ENCODE measurements at places on chromosomes 3 and 15.

DNA sequence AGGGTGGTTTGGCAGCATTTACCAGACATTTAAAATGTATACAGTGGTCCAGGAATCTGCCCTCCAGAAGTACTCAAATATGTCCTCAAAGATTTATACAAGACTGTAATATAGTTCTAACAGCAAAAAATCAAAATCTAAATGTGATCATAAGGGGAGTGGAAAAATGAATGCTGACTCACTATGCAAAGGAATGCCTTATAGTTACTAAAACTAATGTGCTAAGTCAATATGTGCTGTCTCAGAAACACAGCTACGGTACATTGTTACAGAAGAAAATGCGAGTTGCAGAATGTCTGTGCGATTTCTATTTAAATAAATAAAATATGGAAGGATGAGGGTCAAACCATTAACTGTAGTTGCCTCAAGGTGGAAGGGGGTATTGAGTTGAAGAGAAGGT, 230.1 kb upstream of the UBE2E1 start:
- no peak for DNase-seq

GRCh38 chr3:197025736-197026480, 3.7 kb downstream of the MELTF start:
- DNase-seq = no peak

DNA sequence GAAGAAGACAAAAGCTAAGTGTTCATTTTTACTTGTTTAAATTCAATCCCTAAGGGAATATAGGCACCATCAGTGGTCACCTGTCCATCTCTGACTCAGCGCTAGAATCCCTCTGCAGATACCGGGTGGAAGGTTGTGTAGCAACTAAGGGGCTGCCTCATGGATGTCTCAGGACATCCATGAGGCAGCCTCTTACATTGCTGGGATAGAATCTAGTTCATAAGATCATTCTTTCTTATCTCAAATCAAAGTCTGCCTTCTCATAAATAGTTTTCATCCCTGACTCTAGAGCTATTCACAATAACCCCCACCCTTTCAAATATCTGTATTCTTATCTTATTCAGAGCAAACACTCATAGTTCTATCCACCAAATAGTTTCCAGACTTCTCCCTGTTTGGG, 38.1 kb downstream of the HSPBAP1 start:
- DNase-seq = no peak

- no peak for DNase-seq
Observed at GRCh38 chr3:132189601-132190000, 127.6 kb upstream of the ACP3 start.

DNA sequence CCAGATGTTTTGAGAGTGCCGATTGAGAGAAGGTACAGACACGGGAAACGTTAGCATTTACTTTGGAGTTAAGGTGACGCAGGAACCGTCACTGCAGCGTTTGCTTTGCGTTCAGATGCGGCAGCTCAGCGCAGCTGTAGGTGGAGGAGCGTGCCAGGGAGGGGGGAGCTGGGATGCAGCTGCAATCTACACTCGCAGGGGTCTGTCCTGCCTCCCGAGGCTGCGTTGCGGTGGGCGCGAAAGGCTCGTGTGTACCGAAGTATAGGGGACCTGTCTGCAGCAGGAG, 425 bp upstream of the FYTTD1 start:
- no peak for DNase-seq

DNA sequence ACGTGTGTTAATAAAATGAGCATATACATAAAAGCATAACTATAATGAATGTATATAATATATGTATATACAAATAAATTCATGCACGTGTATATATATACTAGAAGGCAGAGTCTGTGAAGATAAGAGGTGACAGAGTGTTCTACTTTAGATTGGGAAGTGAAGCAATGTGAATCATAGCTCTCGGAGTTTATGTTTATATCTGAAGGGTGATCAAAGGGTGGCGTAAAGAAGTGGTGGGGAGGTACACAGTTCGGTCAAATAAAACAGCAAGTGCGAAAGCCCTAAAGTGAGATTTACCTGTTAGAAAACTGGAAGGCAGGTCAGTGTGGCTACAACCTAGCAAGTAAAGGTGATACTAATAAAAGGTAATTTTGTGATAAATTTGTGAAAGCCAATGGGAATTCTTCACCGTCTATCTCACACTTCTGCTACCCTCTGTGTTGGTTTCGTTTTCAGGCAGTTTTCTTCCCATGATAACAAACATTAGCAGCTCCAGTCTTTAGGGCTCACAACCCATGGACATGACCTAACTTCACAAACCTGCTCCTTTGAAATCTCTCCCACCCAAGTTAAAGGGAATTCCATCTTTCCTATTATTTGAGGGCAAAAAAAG, 46.7 kb upstream of the BCHE start:
- no peak for DNase-seq

DNA sequence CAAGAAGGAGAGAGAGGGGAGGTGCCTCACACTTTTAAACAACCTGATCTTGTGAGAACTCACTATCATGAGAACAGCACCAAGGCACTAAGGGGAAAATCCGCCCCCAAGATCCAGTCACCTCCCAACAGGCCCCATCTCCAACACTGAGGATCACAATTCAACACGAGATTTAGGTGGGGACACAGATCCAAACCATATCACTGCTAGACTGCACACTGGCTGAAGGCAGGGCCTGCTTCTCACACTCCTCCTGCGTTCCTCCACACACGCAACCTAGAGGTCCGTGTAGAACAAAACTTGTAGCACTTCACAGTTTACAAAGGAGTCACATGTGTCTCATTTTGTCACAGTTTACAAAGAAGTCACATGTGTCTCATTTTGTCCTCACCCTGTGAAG, 97.8 kb downstream of the DAPK2 start:
- DNase-seq = no peak

DNA sequence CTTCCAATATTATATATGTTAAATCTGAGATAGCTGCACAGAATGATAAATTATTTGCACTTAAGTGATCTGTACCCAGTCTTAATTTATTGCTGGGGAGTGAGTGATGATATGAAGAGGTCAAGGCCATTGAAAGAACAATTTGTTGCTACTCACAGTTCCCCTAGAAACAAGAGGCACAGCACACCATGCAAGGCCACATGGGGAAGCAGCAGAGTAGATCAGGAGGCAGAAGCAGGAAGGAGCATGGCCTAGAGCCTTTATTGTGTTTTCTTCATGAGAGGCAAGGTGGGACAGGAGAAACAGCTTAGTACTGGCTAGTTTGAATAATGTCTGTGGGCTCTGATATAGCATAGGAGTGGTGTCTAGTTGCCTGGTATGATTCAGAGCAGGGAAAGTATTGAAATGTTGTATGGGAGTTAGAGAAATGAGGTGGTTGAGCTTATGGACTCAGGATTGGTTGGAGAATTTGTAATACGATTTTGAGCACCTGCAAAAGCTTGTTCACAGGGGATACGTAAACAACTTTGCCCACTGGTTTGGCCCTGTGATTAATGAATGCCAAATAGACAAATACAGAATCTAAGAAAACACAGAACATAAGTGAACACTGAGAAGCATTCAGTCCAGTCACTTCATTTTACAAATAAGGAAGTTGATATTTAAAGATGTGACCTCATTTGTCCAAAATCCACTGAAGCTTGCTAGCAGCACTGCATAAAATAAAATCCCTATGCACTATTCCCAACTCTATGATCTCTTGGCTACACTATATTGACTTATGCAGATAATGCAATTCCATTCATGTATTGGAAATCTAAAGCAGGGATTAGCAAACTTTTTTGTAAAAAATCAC, 71.7 kb downstream of the TMCO5A start:
- DNase-seq = no peak

- DNase-seq = no peak
Observed at GRCh38 chr3:152149832-152150231, 118.9 kb upstream of the MBNL1 start.

DNA sequence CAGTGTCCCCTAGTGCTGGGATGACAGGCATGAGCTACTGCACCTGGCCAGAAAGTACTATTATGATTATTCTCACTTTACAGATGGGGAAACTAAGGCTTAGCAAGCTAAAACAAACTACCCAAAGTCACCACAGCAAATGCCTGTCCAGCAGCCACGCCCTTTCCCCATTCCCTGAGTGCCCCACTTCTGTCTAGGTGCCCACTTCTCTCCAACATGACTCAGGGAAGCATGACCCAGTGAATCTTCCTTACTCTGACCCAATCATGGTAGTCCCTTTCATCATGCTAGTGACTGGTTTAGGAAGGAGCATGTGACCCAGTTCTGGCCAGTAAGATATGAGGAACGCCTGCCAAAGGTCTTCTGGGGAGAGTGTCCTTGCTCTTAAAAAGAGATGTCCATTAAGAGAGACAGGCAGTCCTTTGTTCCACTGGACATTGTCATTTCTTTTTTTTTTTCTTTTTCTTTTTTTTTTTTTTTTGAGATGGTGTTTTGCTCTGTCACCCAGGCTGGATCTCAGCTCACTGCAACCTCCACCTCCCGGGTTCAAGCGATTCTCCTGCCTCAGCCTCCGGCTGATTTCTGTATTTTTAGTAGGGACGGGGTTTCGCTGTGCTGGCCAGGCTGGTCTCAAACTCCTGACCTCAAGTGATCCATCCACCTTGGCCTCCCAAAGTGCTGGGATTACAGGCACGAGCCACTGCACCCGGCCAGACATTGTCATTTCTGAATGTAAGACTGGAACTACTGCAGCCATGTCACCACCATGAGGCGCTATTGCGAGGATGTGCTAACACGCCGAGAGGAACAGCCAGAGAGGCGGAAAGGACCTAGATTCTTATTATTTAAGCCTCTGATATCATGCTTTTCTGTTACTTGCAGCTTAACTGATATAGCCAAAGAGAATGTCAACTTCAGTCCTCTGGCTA, 19.8 kb downstream of the MEGF11 start:
- DNase-seq = no peak

DNA sequence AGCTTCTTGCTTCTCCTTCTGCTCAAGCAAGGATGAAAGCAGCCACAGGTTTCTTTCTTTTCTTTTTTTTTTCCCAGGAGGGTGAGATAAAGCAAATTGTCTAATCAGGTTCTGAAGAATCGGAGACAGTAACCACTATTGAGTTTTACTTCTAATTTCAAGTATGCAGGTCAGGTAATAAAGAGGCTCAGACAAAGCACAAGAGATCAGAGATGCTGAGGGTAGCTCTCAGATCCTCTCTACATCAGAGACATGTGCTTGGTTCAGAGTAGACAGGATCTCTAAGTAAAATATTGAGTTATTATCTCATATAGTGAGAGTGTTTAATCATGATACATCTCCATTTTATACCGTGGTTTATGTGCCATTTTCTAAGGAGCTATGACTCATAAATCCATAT, 168.5 kb downstream of the NFKBIZ start:
- DNase-seq = no peak

GRCh38 chr3:114242947-114243346, 5.6 kb upstream of the ZNF80 start:
- no peak for DNase-seq

- no peak for DNase-seq
Observed at GRCh38 chr3:197302696-197303341, 4.4 kb upstream of the DLG1 start.

DNA sequence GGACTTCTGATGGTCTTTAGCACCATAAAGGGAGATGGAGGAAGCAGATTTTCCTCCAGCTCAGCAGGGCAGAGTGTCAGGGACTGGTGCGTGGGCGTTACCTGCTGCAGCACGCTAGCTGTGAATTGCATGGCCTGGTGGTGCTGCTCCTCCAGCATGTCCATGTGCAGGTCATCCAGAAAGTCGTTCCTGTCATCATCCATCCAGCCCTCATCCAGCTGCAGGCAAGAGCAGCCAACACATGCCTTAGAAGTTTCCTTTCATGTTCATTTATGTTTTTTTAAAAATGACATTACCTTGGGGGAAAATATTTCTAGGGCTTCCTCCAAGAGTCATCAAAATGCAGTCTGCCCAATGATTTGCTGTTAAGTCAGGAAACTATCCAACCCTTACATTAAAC, 239.2 kb downstream of the PDZRN3 start:
- no peak for DNase-seq

- DNase-seq = no peak
Observed at GRCh38 chr3:177618873-177619733, 421.8 kb upstream of the TBL1XR1 start.
